ENCODE measurements at places on chromosomes 3 and 15.

- DNase-seq: no peak
Measured at GRCh38 chr3:45969953-45970352, 25.7 kb downstream of the FYCO1 start.

DNA sequence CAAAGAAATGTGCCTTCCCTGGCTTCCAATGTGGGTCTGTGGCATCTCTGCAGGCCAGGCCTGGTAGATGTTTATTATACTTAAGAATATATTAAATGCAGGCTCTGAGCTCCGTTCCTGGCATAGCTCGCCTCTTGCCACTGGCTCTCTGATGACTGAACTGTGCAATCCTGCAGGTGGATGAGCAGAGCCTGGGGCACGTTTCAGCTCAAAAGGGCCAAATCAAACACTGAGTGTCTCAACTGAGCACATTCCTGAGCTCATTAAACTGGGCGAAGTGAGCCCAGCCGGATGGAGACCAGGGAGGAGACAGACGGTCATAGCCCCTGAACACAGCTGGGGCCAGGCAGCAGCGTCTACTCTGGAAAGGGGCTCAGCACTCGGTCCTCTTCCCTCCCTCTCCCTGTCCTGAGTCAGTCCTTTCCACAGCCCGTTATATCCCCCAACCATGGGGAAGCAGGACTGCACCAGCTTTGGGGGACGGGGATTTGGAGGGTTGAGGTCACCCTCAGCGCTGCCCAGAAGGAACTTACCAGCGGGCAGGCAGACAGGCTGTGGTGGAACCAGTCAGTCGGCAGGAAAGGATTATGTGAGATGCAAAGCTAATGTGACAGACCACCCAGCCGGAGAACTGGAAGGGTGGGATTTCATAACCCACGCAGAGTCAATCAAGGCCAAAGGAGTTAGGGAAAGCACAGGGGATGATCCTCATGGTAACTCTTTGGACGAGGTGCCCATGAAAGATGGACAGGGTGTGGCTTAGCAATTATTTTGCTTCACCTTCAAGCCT is 77.4 kb upstream of the ANKRD34C start:
- DNase-seq: no peak

- DNase-seq: no peak
Measured at GRCh38 chr3:23884481-23884880, 32.3 kb downstream of the NKIRAS1 start.

GRCh38 chr3:70702132-70702531 is 389.7 kb upstream of the MDFIC2 start:
- DNase-seq: no peak

GRCh38 chr3:144426366-144426765 is 454.7 kb downstream of the DIPK2A start:
- no peak for DNase-seq

- DNase-seq: no peak
Measured at GRCh38 chr3:110184536-110184935, 847.2 kb upstream of the DPPA4 start.

GRCh38 chr3:180983136-180983535 is 6.4 kb downstream of the DNAJC19 start:
- no peak for DNase-seq

DNA sequence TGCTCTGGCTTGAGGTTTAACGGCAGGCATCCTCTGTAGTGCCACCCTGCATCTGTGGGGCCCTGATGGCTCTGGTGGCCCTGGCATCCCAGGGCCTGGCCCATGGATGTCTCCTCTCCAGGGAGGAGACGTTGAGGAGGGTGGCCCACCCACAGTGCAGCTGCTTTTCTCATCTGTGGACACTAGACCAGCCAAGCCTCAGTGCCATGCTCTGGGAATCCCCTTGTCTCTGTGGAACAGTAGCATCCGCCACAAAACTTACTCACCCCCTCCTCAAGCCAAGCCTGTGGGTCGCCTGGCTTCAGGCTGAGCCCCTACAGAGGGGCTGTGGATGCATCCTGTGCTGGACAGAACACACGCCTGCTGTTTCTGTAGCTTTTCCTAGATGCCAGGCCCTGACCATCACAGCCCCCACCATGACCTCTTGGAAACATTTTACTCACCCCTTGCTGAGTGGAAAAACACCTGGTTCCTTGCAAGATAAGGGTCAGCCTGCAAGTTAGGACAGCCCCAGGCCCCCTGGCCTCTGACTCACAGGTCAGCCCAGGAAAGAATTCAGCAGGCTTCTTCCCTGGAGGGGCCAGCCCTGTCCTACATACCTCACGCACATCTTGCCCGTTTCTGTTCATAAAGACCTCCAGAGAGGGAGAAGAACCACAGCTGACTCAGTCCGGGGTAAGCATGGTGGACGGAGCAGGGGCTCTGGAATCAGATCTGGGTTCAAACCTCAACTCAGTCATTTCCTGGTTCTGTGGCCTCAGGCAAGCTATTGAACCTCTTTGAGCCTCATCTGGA is 19.0 kb downstream of the PAK6 start:
- DNase-seq: no peak

- no peak for DNase-seq
Measured at GRCh38 chr15:77287385-77287784, 132.5 kb downstream of the PEAK1 start.

GRCh38 chr15:100515758-100516157 is 13.0 kb downstream of the CERS3 start:
- DNase-seq: no peak

DNA sequence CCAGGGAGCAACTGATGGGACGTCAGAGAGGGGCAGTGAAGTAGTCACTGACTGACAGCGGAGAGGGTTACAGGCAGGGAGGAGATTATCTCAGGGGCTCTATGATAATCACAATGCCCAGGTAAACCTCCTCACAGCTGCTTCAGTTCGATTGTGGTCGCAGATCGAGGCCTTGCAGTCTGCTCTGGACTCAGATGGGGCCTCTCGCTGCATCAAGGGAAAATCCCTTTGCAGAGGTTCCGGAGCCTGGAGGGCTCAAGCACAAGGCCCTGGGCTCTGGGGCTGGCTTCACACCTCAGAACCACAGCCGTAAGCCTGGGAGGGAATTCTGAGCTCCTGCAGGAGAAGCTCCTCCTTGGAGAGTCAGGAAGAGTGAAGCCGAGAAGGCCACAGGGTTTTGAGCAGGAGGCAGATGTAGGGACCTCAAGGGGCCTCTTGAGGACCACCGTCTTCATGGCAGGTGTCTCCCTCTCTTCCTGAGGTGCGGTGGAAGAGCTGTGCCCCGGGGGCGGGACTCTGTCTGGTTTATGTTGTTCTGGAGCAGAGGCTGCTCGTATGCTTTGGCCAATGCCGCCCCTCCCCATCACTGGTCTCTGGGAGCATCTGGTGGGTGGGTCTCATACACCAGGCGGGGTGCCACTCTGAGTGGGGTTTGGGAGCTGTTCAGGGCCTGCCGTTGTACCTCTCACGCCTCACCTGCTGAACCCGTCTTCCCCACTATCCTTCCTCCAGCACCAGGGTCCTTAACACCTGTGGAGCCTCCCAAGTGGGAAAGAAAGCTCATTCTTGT is 19.5 kb upstream of the SNRPA1 start:
- no peak for DNase-seq

- DNase-seq: no peak
Measured at GRCh38 chr3:49519296-49519695, 35.0 kb upstream of the BSN start.

DNA sequence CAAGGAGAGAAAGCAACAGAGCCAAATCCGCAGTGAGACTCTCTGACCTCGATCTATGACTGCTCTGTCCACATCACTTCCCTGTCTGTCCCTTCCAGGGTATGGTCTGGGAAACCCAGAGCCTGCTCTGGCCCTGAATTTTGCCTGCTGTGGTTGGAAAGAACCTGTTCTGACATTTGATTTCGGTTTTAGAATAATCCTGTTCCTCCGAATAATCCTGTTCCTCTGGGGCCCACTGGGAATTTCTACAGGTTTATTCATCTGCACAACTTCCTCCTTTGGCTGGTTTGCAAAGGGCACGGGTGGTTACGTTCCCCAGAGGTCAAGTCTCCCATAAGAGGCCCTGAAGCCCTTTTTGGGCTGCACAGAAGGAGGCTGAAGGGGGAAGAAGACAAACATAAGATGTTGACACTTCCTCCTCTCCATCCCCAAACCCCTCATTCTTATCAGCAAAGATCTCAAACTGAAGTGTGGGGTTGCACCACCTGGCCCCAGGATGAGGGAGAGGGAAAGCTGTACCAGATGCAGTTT is 10.6 kb downstream of the LAMP3 start:
- no peak for DNase-seq

DNA sequence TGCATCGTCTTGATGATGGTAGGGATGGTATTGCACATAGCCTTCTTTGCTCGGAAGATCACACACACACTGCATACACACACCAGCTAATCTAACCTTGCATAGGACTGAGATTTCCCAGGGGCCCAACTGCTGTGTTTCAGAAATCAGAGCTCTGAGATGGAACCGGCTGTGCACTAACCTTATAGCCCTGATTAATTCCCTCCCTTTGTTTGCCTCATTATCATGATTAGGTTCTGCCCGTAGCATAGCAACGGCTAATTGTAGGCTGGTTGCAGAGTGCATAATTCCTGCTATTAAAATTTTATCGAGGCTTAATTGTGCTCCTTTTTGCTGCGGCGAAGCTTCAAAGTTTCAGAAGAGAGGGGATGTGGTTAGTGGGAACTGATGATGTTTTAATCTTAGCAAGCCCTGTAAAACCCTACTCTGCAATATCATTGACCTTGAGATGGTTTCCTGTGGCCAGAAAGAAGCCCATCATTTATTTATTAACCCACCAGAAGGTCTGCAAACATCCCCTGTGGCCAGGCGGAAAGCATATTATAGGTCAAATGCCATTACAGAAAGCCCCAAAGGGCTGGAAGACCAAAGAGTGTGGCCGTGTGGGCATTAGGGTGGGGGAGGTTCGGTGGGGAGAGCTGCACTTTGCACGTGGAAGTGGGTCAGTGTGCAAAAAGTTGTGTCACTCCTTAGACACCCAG is 56.2 kb upstream of the GLCE start:
- no peak for DNase-seq

- no peak for DNase-seq
Measured at GRCh38 chr3:58631742-58632141, 34.8 kb downstream of the FAM3D start.

- no peak for DNase-seq
Measured at GRCh38 chr15:77059786-77060361, 11.0 kb downstream of the TSPAN3 start.

DNA sequence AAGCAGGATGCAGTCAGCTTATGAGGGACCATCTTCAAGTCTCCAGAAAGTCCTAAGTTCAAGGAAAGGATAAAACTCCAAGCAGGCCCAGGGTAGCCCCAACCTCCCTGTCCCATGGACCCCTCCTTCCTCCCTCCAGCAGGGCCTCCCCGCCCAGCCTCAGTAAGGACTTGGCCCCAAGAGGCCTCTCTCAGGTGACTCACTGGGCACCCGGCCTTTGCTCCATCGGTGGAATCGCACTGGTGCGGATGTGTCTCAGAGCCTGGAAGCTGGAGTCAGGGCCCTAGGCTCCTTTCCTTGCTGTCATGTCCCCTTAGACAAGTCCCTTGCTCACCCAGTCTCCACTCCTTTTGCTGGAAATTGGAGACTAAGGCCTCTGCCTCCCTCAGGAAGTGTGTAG is 114.4 kb upstream of the RNF7 start:
- DNase-seq: no peak

GRCh38 chr3:45640091-45640507 is 45.5 kb downstream of the LIMD1 start:
- DNase-seq: no peak

- peak; percentile 49 for DNase-seq
Measured at GRCh38 chr3:113157408-113158030, 53.8 kb upstream of the BOC start.

GRCh38 chr3:87135412-87135811 is 91.7 kb upstream of the CHMP2B start:
- no peak for DNase-seq

GRCh38 chr15:101276501-101277037 is 716 bp downstream of the SELENOS start:
- DNase-seq: peak; percentile 33

DNA sequence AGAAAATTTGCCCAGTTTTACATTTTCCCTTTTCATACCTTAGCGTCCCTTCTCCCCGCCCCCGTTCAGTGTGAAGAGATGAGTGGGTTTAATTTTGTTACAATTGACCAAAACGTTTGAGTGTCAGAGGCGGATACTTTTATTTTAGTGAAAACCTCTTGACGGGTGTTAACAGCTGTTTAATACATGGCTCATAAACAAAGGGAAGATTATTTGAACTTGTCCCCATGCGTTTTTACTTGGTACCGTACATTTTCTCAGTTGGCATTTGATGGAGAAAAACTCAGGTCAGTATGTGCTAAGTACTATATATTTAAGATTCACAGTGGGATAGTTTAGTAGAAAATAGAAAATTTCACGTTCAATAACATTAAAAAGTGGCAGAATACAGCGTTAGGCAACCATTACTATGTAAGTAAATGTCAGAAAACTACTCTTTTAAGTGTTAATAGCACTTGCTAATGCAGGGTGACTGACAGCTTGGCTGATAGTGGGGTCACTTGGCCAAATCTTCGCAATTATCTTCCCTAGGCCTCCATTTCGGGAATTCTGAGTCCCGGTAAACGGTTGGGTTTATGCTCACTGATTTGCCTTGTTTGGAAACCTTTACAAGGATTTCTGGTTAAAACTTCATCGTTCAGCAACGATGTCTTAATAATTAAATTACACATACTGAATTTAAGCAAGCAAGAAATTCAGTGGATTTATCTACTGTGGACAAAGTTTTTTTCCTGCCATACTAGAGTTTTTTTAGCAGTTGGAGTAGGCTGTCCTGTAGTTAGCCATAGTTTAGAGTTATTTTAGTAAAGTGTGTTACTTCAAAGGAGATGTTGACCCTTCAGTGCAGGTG is 4.8 kb downstream of the CHD2 start:
- no peak for DNase-seq

DNA sequence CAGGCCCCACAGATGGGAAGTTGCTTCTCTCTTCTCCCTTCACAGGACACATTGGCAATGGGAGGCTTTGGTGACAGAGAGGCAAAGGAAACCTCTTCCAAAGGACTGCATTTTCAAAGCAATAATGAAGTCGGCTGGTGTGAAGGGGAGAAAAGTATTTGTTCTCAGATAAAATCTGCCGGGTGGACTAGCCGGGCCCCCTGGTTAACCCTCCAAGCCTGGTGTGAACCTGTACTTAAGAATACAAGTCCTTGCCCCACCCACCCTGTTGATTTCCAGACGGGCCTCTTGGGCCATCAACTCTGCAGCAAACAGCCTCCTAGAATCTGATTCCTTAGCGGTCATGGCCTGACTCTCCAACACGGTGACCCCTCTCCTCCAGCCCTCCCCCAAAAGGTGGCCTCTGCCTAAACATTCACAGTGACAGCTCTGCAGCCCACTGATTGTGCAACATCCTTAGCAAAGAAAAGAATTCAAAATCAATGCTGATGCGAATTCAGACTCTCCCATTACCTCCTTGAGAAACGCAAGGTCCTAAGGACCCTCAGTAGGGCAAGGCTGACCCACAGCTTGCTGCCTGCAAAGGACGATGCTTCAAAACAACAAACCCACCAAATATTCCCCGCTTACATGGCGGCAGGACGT is 9.9 kb downstream of the TLE3 start:
- DNase-seq: no peak

DNA sequence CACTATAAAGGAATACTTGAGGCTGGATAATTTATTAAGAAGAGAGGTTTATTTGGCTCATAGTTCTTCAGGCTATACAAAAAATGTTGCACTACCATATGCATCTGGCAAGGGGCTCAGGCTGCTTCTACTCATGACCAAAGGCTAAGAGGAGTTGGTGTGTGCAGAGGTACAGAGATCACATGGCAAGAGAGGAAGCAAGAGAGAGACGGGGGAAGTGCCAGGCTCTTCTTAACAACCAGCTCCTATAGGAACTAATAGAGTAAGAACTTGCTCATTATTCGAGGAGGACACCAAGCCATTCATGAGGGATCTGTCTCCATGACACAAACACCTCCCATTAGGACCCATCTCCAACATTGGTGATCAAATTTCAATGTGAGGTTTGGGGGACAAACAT is 6.0 kb upstream of the FNDC3B start:
- no peak for DNase-seq
